ENCODE measurements at places on chromosomes 12 and 14. TPM values are rescaled to one million over a fixed set of nuclear protein-coding genes. Genes with fewer than 3 reads are reported as not detected.

GUCY2C gene
- 0.03 TPM for total RNA-seq

CCDC60 gene
- total RNA-seq, result not detected

RNASE12 gene
- total RNA-seq, result not detected

CFAP54 gene
- total RNA-seq, result 1.4 TPM

All from A549 treated with dexamethasone at 1 μM for 4 hours (cell line).